ENCODE measurements at places on chromosomes 6 and 20.

- no peak for DNase-seq
Observed at GRCh38 chr6:112485120-112485826, 138.1 kb downstream of the RFPL4B start.

GRCh38 chr6:170480050-170480692, 72.9 kb downstream of the PSMB1 start:
- no peak for DNase-seq

GRCh38 chr6:28203201-28203600, 21.9 kb upstream of the ZSCAN9 start:
- DNase-seq: no peak

DNA sequence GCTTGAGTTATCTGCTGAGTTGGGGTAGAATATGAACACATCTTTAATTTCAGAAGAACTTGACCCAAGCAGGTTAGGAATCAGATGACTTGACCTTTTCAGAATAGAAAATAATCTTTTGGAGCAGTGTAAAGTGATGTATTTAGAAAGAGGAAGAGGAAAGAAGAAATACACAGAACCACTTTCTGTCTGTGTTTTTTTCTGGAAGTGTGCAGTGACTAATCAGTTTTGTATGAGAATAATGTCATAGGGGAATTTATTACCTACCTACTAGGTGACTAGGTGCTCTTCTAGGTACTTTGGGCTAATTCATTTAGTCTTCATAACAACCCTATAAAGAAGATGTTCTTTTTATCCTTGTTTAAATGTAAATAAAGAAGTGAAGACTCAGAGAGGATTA, 3.0 kb downstream of the PPP1R14C start:
- DNase-seq: no peak

DNA sequence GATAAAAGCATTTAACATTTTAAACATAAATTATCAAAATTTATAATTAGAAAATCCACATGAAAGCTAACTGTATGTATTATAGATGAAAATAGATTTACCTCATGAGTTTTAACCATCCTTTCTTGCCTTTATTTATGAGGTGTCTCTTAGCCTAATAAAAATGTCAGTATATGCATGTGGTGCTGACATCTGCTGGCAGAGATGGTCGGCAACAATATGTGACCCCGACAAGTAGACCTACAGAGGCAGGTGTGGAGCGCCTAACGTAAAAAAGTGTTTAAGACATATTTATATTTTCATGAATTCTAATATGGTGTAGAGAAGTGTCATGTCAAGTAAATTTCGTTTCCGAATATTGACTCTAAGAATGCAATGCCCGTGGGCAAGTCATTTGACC, 149.0 kb upstream of the FUT9 start:
- no peak for DNase-seq

- DNase-seq: no peak
Observed at GRCh38 chr6:16473184-16473907, 235.0 kb downstream of the GMPR start.

- DNase-seq: no peak
Observed at GRCh38 chr6:155287762-155288161, 23.9 kb downstream of the CLDN20 start.

GRCh38 chr6:156449128-156449527, 328.1 kb upstream of the ARID1B start:
- DNase-seq: no peak

DNA sequence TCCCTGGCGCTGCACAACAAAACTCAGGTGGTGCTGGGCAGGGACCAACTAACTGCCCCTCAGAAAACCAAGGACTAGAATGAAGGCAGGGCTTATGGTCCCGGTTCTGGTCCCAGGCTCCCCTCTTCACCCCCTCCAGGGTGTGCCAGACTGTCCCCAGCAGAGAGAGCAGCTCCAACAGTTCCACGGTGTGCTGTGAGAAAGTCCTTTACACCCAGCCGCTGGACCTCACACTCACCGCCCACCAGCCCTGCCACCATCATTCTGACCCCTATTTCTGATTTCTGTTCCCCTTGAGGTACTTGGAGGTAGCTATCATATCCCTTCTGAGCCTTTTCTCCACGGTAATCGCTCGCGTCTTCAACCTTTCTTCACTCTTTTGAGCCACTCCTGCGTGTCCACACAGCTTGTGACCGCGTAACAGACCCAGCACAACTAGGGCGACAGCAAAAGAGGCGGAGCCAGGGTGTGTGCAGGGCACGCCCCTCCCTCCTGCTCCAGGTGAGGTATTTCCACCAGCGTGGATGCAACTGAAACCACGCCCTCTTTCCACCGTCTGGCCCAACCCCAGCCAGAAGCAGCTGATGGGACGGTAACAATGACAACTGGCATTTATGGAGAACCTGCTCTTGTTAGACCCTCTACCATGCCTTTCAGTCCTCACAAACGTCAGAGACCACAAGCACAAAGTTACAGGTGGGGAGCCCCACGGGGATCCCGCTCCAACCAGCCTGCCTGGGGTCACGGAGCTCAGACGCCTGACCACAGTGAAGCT, 2.3 kb downstream of the PXDC1 start:
- DNase-seq: no peak

- peak; percentile 90 for DNase-seq
Observed at GRCh38 chr6:112225691-112226090, 28.7 kb downstream of the LAMA4 start.

- no peak for DNase-seq
Observed at GRCh38 chr6:135224037-135224647, 43.0 kb downstream of the MYB start.

DNA sequence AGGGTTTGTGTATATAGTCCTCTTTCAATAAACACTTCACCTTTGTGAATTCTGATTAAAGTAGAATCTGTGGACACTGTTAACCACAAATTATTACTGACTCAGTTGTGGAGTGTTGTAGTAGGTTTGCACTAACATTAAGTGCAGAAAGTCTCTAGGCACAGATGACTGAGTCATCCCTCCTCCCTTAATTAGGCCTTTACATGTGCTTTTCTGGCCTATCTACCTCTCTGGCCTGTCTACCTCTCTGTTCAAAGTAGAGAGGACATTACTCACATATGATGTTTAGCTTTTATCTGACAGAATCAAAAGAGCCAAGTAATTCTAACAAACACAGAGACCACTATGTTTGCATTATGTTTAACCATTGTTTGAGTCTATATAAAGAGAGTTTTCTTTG, 783.0 kb downstream of the TENT5A start:
- peak; percentile 1 for DNase-seq

DNA sequence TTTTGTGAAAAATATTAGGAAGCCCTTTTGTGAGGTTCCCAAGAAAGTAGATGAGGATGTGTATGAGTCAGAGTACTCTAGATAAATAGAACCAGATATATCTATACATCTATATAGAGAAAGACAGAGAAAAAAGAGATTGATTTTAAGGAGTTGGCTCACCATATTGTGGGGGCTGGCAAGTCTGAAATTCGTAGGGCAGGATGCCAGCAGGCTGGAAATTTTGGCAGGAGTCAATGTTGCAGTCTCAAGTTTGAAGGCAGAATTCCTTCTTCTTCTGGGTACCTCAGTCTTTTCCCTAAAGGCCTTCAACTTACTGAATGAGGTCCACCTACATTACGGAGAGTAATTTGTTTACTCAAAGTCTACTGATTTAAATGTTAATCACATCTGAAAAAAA, 65.3 kb upstream of the SAMD3 start:
- no peak for DNase-seq

DNA sequence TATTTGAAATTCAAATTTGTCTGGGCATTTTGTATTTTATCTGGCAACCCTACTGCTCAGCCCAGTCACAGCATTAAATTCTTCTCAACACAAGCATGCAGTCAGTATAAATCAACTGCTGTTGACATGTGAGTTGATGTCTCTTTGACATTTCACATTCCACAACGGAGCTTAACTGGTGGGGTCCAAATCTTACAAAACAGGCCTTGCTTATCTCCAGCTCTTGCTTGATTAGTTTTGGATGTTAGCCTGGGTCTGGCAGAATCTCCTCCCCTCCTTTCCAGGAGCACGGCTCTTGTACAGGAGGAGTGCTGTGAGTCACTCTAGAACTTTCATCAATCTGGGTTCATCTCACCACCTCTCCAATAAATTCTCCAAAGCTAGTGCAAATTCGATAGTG, 80.8 kb upstream of the PHACTR1 start:
- DNase-seq: peak; percentile 39

All from AG10803 (cell line).